Fibroblast of skin of right quadriceps (primary cell): ENCODE measurements at places on chromosomes 6 and 20.

DNA sequence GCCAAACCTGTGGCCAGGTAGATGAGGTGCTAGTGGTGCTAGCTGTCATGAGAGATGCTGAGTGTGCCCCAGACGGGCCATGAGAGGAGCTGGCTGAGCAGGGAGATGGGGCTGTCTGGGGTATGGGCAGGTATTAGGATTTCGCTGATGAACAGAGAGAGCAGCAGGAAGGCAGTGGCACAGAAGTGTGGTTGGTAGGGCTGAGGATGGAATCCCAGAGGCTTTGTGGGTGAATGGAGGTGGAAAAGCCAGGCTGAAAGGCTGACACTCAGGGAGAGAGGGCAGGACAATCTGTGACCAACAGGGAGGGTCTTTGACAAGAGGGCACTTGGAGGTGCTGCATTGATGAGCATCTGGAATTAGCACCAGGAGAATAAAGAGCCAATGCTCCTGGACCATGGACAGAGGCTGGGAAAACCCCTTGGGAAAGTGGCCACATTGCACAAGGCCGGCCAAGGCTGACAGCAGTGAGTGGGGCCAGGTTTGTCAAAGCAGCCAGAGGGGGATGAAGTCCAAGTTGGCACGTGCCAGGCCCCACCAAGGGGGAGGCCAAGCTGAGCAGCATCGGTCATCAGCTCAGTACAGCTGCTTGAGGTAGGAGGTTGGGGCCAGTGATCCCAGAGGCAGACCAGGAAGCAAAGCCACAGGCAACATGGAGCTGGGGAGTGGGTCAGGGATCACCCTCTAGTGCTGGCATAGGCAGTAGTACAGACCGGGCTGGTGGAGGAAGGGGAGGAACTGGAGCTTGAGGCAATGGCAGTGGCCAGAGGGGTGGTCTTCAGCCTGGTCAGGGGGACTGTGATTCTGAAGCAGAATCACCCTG is 19.7 kb upstream of the SGK2 start:
- DNase-seq, result no peak

DNA sequence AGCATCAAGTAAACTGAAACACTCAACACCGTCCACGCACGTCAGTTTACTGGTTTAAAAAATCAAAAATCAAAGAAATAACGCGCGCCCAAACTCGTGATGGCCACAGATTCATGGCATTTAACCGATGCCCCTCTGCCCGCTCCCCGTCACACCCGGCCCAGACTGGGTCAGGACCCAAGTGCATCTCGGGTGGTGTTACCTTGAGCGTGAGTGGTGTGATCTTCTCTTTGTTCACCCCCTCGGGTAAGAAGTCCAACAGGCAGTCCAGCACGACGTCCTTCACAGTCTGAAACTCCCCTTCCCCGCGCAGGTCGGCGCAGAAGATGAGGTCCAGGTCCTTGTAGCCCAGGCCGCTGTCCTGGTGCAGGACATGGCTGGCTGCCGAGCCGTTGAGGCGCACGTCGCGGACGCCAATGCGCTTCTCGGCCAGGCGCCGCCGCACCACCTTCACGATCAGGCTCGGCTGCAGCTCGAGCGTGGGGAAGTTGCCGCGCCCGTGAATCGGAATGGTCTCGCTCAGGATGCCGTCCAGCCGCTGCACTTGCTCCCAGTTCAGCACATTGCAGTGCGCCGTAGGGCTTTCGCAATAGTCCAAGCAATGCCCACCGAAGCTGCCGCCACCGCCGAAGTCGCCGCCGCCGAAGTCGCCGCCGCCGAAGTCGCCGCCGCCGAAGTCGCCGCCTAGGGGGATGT is 945 bp downstream of the TENT5A start:
- DNase-seq, result no peak

- peak; percentile 57 for DNase-seq
Observed at GRCh38 chr6:158500016-158500735, 59.7 kb upstream of the TMEM181 start.

DNA sequence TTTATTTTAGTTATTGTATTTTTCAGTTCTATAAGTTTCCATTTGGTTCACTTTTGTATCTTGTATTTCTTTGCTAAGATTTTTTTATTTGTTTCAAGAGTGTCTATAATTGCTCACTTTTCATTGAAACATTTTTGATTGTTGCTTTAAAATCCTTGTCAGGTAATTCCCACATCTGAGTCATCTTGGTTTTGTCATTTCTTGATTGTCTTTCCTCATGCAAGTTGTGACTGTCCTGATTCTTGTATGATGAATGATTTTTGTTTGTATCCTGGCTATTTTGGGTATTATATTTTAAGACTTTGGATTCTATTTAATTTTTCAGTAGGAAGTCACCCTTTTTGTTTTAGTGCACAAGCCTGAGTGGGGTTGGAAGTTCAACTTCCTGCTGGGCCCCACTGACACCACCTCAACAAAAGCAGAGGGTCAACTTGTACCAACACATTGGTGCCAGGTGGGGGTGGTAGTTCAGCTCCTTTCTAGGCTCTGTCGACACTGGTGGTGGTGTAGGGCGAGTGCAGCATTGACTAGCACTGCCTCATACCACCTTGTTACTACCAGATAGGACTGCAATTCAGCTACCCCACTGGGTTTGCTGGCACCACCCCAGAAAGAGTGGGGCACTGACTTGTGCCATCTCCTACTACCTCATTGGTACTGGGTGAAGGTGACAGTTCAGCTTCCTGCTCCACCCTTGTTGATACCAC is 8.8 kb downstream of the RSPH3 start:
- no peak for DNase-seq

DNA sequence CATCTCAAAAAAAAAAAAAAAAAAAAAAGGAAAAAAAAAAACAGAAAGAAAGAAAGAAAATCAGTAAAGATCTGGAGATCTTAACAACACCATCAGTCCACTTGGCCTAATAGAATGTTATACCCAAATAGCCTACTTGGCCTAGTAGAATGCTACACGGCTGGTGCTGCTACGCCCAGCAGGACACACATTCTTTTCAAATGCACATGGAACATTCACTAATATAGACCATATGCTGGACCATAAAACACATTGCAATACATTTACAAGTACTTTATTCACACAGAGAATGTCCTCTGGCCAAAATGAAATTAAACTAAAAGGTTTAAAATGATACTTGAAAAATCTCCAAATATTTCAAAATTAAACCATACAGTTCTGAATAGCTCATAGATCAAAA is 80.0 kb upstream of the TNFAIP3 start:
- peak; percentile 71 for DNase-seq

- DNase-seq, result no peak
Observed at GRCh38 chr20:32019156-32019510, 8.9 kb downstream of the CCM2L start.
